ENCODE measurements at places on chromosomes 5 and 9.

- DNase-seq, result no peak
Measured at GRCh38 chr5:108661590-108662219, 86.0 kb upstream of the FER start.

DNA sequence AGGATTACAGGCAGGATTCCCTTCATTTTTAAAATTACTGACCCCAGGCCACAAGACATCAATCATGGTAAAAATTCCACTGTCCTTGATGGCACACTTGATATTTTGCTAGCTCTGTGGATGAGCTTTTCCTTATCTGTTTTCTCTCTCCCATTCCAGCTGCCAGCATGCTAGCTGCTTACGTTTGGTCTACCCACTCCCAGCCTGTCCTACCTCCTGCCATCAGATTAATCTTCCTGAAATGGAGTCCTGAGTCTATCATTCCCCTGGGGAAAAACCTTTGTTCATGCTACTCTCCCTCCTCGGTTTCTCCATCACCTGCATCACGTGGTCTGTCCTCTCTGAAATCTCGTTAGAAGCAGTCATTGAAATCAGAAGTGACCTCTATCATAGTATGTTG is 108.9 kb downstream of the F2RL2 start:
- no peak for DNase-seq

GRCh38 chr9:87910821-87911220 is 6.9 kb upstream of the SPATA31C1 start:
- no peak for DNase-seq

DNA sequence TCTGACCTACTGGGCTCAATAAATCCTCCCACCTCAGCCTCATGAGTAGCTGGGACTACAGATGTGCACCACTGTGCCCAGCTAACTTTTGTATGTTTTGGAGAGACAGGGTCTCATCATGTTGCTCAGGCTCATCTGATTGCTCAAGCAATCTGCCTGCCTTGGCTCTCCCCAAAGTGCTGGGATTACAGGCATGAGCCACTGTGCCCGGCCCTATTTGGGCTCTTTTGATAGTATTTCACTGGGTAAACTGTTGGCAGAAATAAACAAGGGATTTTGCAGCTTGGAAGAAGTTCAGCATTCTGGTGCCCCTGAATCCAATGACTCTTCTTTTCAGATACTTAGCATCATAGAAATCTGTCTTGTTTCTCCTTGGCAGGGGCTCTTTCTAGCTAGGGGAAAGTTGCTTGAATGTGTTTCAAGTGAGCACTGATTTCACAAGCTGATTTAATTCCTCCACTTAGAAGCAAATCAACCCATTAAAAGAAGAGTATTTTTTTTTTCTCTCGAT is 146.8 kb downstream of the PAPPA start:
- DNase-seq, result no peak

GRCh38 chr9:89412951-89413350 is 85.0 kb downstream of the SEMA4D start:
- no peak for DNase-seq

DNA sequence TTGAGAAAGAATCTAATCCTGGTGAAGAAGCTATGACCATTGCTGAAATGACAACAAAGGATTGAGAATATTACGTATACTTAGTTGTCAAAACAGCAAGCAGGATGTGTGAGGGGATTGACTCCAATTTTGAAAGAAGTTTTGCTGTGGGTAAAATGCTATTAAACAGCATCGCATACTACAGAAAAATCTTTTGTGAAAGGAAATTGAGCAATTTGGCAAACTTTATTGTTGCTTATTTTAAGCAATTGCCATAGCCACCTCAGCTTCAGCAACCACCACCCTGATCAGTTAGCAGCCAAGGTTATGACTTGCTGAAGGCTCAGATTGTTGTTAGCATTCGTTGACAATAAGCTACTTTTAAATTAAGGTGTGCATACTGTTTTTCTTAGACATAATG is 22.5 kb upstream of the ARL14EPL start:
- no peak for DNase-seq

DNA sequence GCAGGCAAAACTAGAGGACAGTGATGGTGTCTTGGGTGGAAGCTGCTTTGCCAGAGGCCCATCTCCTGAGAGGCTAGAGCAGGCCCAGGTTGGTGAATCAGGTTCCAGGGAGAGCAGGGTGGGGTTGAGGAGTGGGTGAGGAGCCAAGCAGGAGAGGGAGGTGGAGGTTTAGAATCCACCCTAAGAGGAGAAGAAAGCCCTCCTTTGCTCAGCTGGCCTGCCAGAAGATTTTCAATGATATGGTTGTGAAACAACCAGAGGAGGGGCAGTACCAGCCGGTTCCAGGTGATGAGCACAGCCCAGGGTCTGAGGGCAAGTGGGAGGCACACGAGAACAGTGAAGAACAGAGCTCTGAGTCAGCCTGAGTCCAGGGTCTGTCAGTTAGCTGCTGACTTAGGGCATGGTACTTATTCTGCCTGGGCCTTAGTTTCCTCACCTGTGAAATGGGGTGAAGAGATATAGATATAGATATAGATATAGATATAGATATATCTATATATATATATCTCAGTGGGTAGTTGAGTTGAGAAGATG is 17.8 kb downstream of the PPARGC1B start:
- DNase-seq, result no peak

DNA sequence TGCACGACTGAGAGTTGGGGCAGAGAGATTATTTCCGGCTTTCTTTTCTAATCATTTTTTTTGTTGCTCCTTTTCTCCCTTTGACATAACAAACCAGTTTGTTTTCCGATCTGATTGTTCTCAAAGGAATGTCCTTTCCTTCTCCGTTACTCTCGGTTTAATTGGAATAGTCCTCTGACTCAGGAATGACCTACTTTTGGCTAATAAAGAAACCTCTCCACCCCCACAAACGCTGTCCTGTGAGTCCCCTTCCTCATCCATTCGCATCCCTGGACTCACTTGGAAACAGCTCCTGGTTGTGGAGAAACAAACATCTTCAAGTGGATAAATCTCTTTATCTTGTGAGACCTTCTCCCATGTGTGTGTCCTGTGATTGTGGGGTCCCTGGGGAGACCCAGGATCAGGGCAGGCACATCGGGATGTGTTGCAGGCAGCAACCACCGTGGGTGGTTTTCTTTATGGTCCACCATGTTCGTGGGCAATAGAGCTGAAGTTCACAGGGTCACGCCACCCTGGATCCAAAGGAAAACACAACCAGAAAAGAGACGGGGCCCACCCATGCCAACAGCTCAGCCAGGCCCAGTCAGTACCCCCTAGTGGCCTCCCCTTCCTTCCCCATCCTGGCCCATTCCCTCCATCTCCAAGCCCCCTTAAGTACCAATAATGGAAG is 45.2 kb upstream of the NEK6 start:
- DNase-seq, result peak; percentile 21

Measured in kidney epithelial cell (primary cell).